ENCODE measurements at places on chromosomes 2 and 18.

GRCh38 chr2:230749111-230749510, 36.5 kb downstream of the CAB39 start:
- no peaks in the 10 kb centered on the region for H3K36me3 ChIP-seq
- H3K4me1 ChIP-seq: peaks cover 34% of the 10 kb centered on the region
- H3K27ac ChIP-seq: no peak overlapping the region

- DNase-seq: peak; percentile 2
- no peaks in the 10 kb centered on the region for H3K36me3 ChIP-seq
- no peaks in the 10 kb centered on the region for H3K27me3 ChIP-seq
- H3K4me3 ChIP-seq: no peak overlapping the region
Observed at GRCh38 chr2:104408266-104408665, 445.6 kb upstream of the POU3F3 start.

DNA sequence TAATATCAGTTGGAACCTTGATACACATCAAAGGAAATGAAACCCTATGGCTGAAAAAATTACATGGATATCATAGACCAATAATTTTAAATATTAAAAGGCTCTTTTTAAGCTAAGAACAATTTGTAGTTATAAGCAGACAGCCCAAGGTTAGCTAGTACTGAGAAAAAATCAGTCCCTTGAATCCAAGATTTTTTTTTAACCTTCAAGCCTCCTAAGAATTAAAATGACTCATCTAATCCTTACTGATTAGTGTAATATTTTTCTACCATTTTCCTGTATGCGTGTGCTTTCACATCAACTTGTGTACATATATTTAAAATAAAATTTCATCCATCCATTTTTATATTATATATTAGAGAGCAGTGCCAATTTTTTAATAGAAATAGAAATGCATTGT, 1004.9 kb upstream of the ZEB2 start:
- no peak overlapping the region for H3K27ac ChIP-seq
- no peak for DNase-seq
- no peaks in the 10 kb centered on the region for H3K27me3 ChIP-seq
- no peak overlapping the region for H3K4me3 ChIP-seq
- no peaks in the 10 kb centered on the region for H3K36me3 ChIP-seq

DNA sequence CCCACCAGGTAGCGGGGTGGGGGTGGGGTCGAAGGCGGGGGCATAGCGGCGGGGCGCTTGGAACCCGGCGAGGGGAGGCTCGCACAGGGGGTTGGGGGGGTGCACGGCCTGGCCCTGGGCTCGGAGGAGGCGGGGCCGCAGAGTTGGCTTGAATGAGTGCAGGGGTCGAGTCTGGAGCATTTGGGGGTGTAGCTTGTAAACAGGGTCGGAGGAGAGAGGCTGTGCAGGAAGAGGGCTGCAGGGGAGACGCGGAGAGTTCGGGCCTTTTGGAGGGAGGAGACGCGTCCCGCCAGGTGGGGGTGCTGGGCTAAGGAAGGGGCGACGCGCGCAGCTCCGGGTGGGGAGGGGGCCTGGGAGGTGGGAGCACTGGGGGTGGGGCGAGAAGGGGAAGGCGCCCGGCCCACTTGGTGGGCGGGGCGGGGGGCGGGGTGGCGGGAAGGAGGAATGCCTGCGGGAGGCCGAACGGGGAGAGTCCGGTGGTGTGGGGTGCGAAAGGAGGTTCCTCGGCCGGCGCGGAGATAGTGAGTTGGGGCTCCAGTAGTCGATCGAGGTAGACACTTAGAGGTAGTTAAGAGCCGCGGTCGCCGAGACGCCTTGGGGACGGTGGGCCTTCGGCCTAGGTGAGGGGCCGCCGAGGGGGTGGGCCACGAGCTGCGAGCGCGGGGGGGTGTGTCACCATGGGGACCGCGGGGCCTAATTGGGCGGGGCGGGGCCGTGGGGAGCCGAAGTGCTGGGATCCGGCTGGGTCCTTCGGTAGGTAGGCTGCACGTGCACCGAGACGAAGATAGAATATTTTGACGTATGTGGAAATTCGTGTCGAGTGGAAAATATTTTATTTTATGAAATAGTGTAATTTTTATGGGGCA, 774 bp downstream of the MSH6 start:
- H3K4me1 ChIP-seq: peaks cover 9% of the 10 kb centered on the region
- H3K27ac ChIP-seq: peak overlapping the region; percentile 86
- peak overlapping the region; percentile 89 for H3K4me3 ChIP-seq

DNA sequence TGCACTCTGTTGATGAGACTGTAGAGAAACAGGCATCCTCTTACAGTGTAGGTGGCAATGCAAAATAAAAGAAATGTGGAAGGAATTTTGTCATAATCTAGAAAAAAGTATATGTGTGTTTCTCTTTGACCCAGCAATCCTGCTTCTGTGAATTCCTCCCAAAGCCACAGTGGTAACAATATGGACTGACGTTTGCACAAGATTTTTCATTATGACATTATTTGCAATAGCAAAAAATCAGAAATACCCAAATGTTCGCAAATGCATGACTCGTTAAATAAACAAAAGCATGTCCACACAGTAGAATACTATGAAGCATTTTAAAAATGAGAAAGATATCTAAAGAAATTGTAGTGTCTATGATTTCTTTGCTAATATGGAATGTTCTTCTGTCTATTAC, 255.2 kb upstream of the NRP2 start:
- DNase-seq: peak; percentile 35
- H3K4me3 ChIP-seq: no peak overlapping the region
- H3K27ac ChIP-seq: no peak overlapping the region

- no peaks in the 10 kb centered on the region for H3K27me3 ChIP-seq
- no peak for DNase-seq
- no peaks in the 10 kb centered on the region for H3K36me3 ChIP-seq
- no peak overlapping the region for H3K4me3 ChIP-seq
Observed at GRCh38 chr2:9213477-9214051, 7.0 kb downstream of the ASAP2 start.

GRCh38 chr2:209719034-209719433, 52.6 kb upstream of the UNC80 start:
- peaks cover 9% of the 10 kb centered on the region for H3K4me1 ChIP-seq
- no peaks in the 10 kb centered on the region for H3K36me3 ChIP-seq
- H3K4me3 ChIP-seq: no peak overlapping the region
- DNase-seq: no peak
- H3K27me3 ChIP-seq: no peaks in the 10 kb centered on the region

- H3K27ac ChIP-seq: peak overlapping the region; percentile 5
- H3K4me3 ChIP-seq: no peak overlapping the region
- H3K27me3 ChIP-seq: no peaks in the 10 kb centered on the region
- peaks cover 31% of the 10 kb centered on the region for H3K36me3 ChIP-seq
- peaks cover 16% of the 10 kb centered on the region for H3K4me1 ChIP-seq
Observed at GRCh38 chr2:206163251-206163880, 3.7 kb downstream of the EEF1B2 start.

DNA sequence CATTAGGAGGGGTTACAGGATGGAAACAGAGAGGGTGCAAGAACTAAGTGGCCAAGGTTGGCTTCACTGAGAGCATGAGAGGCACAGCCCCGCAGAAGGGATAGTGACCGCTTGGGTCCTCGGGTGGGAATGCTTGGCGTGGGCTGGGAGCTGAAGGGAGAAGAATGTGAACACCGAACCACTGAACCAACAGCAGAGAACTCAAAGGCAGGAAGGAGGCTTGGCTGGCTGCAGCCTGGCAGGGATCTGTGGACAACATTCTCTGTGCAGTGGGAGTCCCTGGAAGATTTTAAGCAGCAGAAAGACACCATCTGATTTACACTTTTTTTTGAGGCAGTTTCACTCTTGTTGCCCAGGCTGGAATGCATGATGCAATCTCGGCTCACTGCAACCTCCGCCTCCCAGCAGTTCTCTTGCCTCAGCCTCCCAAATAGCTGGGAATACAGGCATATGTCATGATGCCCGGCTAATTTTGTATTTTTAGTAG, 33.9 kb downstream of the SOWAHC start:
- H3K36me3 ChIP-seq: no peaks in the 10 kb centered on the region
- peak; percentile 87 for DNase-seq
- H3K27me3 ChIP-seq: no peaks in the 10 kb centered on the region

- H3K4me3 ChIP-seq: no peak overlapping the region
- peak; percentile 85 for DNase-seq
- no peak overlapping the region for H3K27ac ChIP-seq
- no peaks in the 10 kb centered on the region for H3K4me1 ChIP-seq
Observed at GRCh38 chr18:6482198-6482977, 67.7 kb upstream of the L3MBTL4 start.
